Lower lobe of right lung (tissue), 2 donors: ENCODE measurements at places on chromosomes 2 and 18.

DNA sequence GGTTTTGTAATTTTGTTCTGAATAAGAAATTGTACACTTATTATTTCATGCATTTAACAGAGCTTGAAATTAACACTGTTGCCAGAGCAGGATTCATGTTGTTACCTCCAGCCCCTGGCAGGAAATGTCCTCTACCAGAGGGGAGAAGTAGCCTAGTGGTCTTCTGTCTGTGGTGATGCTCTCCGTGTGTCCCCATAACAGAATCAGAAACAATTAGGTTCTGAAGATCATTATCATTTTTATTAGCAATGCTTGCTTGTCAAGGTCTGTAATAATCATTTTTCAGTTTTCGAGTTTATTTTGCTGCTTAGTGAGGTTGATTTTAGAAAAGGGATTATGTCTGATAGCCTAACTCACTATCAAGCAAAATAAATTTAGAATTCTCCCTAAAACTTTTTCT, 116.6 kb upstream of the CNTNAP5 start:
- DNase-seq = no peak
- no peaks in the 10 kb centered on the region for H3K4me1 ChIP-seq
- H3K36me3 ChIP-seq = no peaks in the 10 kb centered on the region
- H3K4me3 ChIP-seq = no peak overlapping the region

GRCh38 chr18:37571266-37571665, 5.7 kb upstream of the CELF4 start:
- peaks cover 54% of the 10 kb centered on the region for H3K27me3 ChIP-seq
- no peak overlapping the region for H3K4me3 ChIP-seq
- H3K27ac ChIP-seq = no peak overlapping the region
- DNase-seq = no peak
- peaks cover 17% of the 10 kb centered on the region for H3K4me1 ChIP-seq
- no peaks in the 10 kb centered on the region for H3K36me3 ChIP-seq

DNA sequence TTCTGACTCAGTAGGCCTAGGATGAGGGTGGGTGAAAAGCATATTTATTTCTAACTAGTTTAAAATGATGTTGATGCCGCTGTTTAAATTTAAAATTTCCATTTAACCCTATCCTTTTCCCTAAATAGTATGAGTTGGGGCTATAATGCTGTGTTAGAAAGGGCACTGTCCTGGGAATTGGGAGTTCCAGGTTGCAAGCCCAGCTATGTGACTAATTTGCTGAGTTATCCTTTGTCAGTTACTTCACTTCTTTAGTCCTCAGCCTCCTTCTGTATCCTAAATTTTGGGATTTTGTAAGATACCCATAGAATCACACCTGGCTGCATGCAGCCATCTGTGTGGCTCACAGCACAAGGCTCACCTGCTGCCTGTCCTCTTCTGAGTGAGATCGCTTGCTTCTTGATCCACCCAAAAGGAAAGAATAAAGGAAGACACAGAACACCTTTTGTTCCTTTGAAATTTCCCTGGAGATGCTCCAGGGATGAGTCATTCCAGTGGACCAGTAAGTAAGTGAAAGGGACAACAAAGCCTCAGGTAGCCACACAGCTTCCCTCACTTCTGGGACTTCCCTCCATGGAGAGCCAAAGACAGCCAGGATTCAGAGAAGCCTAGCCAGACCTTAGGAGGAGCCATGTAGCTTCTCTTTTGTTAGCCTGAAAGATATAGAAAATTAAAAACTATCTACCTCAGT, 97.2 kb downstream of the DTNA start:
- no peaks in the 10 kb centered on the region for H3K4me1 ChIP-seq
- H3K36me3 ChIP-seq = no peaks in the 10 kb centered on the region
- no peaks in the 10 kb centered on the region for H3K27me3 ChIP-seq
- no peak overlapping the region for H3K4me3 ChIP-seq

- no peak overlapping the region for H3K4me3 ChIP-seq
- no peaks in the 10 kb centered on the region for H3K4me1 ChIP-seq
- H3K27me3 ChIP-seq = no peaks in the 10 kb centered on the region
- no peak overlapping the region for H3K27ac ChIP-seq
- no peak for DNase-seq
These were observed 19.9 kb upstream of the SERPINB13 start for GRCh38 chr18:63567276-63567675.

GRCh38 chr18:3481696-3482210, 31.8 kb downstream of the TGIF1 start:
- H3K4me1 ChIP-seq = no peaks in the 10 kb centered on the region
- H3K27ac ChIP-seq = no peak overlapping the region
- no peak for DNase-seq
- H3K27me3 ChIP-seq = no peaks in the 10 kb centered on the region
- no peak overlapping the region for H3K4me3 ChIP-seq

- no peaks in the 10 kb centered on the region for H3K4me1 ChIP-seq
- no peak for DNase-seq
- peaks cover 6% of the 10 kb centered on the region for H3K27me3 ChIP-seq
- H3K27ac ChIP-seq = no peak overlapping the region
- no peak overlapping the region for H3K4me3 ChIP-seq
- H3K36me3 ChIP-seq = no peaks in the 10 kb centered on the region
These were observed 285.3 kb downstream of the SOX11 start for GRCh38 chr2:5977477-5977876.
